Cortex of kidney (tissue), 1 donor: ENCODE measurements at places on chromosomes 11 and 22.

DNA sequence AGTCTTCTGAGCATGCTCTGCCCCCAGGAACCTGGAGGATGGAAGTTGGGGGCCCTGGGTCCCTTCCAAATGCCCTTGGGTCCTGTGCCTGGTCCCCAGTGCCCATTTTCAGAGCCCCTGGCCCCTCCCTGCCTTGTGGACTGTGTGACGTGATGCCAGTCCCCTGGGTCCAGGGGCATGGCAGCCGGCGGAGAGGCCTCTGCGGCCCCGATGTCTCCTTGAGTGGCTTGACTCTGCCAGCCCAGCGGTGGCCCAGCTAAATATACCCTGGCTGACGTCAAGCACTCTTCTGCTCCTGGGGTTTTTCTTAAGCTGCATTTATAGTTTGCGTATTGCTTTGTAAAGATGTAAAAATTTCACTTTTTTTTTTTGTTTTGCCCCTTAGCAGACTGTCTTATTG lies 35.2 kb upstream of the PARVG start:
- DNase-seq: no peak

DNA sequence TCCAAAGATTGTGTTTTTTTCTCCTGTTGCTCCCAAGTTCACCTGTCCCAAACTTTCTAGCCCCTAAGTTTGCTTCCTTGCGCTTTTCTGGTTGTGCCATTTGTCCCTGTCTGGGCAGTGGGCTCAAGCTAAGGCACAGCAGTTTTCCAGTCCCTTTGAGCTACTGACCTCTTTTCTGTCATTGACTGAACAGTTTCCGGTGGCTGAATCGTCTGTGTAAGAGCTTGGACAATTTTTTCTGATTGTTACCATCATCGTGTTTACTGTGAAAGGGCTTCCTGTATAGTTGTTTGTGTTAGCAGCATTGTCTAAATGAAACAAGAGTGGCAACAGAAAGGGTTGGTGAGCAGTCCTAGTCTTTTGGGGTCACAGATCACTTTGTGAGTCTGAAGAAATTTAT lies 49.8 kb downstream of the BMAL1 start:
- no peak for DNase-seq

- DNase-seq: no peak
Observed at GRCh38 chr22:25027959-25028840, 75.7 kb downstream of the KIAA1671 start.

DNA sequence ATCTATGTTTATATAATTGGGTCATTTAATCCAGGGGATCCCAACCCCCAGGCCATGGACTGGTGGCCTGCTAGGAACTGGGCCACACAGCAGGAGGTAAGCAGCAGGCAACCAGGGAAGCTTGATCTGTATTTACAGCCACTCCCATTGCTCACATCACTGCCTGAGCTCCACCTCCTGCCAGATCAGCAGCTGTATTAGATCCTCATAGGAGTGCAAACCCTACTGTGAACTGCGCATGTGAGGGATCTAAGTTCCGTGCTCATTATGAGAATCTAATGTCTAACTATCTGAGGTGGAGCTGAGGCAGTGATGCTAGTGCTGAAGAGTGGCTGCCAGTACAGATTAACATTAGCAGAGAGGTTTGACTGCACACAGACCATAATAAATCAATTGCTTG lies 32.8 kb downstream of the MS4A2 start:
- no peak for DNase-seq

GRCh38 chr11:29310725-29311342 lies 706.0 kb downstream of the KCNA4 start:
- DNase-seq: no peak

- DNase-seq: no peak
Observed at GRCh38 chr11:32302826-32303225, 132.5 kb downstream of the WT1 start.

DNA sequence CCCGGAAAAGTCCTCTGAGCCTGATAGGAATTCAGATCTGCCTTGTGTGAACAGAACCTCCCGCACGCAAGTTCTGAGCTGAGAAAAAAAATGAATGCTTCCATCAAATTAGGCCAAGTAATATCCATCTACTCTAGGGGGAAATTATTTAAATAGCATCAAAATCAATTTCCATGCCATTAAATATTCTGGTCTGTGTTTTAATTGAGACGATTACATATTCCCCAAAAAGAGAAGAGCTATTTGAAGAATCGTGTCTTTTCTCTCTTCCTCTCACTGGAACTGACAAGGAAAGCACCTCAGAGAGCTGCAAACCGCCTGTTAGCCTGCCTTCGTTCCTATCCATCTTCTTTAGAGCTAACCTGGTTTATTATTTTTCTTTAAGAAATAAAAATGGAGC lies 96.0 kb downstream of the SEZ6L start:
- DNase-seq: no peak

GRCh38 chr22:46432164-46433068 lies 96.9 kb downstream of the TRMU start:
- no peak for DNase-seq

DNA sequence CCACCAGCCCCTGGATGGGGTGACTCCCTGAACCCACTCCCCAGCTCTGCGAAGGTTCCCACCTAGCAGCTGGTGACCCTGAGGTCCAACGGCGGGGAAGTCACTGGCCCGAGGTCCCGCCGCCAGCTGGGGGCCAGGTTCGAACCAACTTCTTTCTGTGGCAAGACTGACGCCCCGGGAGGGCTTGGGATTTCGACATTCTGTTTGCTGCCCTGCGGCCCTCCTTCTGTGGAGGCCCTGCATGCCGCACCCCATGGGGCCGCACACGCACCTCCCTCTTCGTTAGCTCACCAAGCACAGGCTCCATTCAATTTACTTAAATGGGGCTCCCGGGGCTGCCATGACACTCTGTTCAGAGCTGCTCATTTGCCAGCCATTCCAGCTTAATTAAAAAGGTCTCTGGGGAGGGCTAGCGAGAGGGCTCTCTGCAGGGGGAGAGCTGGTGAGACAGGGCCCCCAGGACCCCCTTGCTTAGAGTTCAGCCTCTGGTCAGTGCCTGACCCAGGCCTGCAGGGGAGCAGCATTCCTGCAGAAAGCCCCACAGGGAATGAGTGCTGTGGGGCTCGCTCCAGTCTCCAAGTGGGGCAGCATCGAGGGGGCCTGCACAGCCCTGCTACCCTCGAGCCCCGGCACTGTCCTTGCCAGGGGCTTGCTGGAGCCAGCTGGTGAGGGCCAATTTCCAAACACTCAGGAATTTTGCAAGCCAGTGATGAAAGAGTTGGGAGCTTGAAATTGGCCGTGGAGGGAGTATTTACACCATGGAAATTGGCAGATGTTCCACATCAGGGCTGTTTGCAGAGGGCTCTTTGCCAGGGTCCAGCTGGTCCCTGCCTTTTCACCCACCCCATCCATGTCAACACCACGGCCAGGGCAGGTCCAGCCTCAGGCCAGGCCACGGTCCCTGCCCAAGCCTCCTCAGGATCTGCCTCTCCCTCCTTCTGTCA lies 80.8 kb downstream of the CACNA1I start:
- no peak for DNase-seq

DNA sequence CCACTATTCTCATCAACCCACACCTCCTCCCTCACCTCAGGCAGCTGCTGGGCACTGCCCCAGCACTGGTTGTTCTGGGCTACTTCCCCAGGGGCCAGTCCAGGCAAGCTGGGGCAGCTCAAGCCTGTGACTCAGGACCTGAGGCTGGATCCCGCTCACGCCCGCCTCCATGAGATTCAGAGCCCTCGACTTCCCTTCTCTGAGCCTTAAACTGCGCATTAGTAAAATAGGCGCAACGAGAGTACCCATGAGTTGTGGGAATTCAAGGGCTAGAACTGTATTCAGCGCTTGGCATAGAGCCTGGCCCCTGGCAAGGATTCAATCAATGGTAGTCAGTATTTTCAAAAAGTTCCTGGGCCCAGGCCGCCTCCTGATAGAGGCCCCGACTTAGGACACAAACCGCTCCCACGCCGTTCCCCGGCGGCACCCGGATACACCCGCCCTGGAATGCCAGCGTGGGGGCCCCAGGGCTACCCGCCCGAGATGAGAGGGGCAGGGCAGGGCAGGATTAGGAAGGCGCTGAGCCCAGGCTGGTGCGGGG lies 723 bp upstream of the CD82 start:
- no peak for DNase-seq

- no peak for DNase-seq
Observed at GRCh38 chr11:21641869-21642268, 551.0 kb upstream of the ANO5 start.

DNA sequence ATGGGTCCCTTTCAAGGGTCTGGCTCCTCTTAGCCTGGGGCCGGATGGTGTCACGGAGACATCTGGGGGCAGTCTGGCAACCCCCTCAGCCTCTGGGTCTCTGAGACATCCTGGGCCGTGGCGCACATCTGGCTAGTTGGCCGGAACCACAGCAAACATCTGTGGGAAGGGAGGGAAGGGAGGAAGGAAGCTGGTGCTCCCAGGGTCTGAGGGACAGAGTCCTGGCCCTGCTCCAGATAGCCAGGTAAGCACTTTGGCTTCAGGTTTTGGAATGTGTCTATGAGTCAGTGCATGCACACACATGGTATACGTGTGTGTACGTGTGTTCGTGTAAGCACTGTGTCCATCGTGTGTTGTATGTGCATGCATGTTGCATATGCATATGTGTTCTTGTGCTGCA lies 225.1 kb downstream of the MN1 start:
- DNase-seq: no peak

GRCh38 chr11:118911880-118912741 lies 13.6 kb downstream of the BCL9L start:
- no peak for DNase-seq

GRCh38 chr11:88886796-88887195 lies 179.0 kb downstream of the GRM5 start:
- no peak for DNase-seq

- no peak for DNase-seq
Observed at GRCh38 chr11:62432695-62433094, 13.9 kb downstream of the SCGB1A1 start.

- DNase-seq: no peak
Observed at GRCh38 chr11:6402061-6402470, 11.8 kb downstream of the SMPD1 start.

GRCh38 chr22:50563413-50564160 lies 868 bp upstream of the SYCE3 start:
- DNase-seq: no peak

- DNase-seq: no peak
Observed at GRCh38 chr11:102603576-102603975, 21.6 kb downstream of the MMP20 start.

GRCh38 chr11:128531588-128531987 lies 55.8 kb downstream of the ETS1 start:
- DNase-seq: no peak

GRCh38 chr22:45230026-45230721 lies 10.5 kb downstream of the KIAA0930 start:
- DNase-seq: no peak

GRCh38 chr11:41320238-41320637 lies 139.2 kb downstream of the LRRC4C start:
- DNase-seq: no peak

DNA sequence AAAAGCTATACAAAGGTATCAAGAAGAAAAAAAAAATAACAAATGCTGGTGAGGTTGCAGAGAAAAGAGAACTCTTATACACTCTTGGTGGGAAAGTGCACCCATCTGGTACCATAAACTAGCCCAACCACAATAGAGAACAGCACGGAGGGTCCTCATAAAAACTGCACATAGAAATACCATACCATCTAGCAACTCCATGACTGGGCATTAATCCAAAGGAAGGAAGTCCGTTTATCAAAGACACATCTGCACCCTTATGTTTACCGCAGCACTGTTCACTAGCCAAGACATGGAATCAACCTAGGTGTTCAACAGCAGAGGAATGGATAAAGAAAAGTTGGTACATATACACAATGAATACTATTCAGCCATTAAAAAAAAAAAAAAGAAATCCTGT lies 10.8 kb upstream of the CLDN5 start:
- DNase-seq: no peak

DNA sequence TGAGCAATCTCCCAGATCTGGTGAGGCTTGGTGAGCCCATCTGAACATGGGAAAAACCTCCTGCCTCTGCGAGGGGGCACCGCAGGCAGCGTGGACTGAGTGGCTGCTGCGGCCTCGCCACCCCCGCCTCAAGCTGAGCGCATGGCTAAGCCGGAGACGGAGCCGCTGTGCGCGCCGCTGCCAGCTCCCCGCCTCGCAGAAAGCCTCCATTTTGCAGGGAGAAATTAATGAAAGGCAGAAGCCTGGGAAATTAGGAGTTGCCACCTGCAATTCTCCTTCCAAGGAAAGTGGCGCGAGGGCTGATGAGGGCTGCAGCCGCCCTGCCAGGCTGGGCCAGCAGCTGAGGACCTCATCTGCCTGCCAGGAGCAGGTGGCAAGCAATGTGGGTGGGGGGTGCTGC lies 35.6 kb upstream of the TCF20 start:
- DNase-seq: no peak

DNA sequence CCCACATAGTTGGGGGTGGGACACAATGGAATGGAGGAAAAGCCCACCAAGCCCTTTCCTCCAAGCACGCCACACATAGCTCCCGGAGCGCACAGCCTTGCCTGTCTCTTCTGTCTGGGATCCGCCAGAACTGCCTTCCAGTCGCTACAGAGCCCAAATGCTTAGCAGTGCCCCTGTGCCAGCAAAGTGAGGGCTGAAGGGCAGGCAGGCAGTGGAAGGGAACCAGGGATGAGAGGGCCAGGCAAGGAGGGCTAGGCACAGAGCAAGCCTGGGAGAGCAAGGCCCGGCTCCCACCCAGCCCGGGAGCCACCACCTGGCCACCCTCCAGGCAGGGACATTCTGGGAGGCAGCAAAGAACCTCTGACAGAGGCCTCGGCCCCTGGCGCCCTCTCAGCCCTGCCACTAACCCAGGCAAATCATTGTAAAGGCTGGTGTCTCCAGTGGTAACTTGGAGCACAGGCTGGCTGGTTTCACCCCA lies 32.5 kb downstream of the PPP2R1B start:
- no peak for DNase-seq

DNA sequence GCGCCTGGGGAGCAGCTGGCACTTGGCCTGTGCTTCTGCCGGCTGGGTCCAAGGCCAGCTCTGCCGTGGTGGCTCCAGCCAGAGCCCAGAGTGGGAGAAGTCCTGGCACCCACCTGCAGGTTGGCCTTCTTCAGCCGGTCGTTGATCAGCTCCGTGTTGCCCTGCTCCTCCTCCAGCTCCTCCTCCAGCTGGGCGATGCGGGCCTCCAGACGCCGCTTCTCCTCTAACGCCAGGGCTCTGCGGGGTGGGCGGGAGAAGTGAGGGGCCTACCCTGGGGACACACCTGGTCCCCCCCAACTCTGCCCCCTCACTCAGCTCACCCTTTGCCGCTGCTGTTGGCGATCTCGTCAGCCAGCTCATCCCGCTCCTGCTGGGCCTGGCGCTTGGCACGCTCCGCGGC lies 32.6 kb downstream of the APOL1 start:
- DNase-seq: no peak

DNA sequence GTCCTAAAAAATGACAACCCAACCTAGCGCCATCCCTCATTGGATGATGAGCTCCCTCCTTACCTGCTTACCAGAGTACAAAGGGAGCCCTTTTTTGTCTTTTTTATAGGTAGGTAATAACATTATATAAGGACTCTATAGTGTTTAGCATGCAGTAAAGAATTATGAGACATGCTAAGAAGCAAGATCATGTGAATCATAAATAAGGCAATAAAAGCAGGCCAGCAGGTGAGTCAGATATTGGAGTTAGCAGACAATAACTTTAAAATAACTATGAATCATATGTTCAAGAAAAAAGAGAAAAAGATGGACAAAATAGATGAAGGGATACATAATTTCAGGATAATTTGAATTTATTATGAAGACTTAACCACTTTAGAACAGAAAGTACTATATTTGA lies 81.5 kb downstream of the GRK3 start:
- DNase-seq: no peak
